Amniotic epithelial cell (primary cell): ENCODE measurements at places on chromosomes 12 and 14.

DNA sequence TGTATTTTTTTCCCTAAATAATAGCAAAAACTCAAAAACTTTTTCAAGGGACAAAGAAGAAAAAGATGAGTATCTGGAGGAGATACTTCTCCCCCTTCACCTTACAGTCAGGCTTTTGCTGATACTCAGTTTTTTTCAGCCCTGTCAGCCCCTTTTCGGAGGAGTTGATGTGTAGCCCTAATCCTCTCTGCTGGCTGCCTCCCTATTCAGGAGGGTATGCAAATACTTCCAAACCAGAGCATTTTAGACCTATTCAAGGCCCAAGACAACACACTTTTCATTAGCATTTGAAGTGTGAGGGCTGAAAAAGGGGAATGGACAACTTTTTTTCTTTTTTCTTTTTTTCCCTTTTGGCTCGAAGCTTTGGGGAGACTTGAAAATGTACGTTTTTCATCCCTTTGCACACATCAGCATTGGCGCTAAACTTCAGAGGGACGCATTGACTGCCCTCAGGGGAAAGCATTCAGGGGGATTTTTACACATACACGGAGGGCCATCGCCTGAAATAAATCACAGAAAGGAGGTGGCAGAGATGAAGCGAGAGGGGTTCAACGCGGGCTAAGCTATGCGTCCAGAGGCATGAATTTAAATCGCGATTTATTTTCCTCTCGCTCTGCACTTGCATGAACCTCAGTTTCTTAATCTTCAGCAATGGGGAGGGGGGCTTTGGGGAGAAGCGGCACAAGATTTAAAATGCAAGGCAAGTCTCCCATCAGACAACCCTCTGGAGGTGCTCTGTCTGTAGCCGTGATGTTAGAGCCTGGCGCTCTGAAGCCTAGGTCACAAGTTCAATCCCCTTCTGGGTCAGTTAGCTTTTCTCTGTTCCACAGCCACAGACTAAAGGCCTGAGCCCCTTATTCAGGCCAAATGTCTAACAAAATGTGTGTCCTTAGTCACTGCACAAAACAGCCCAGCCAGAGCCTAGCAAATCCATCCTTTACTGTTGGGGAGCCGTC is 86.3 kb downstream of the ASCL1 start:
- no peak for DNase-seq

DNA sequence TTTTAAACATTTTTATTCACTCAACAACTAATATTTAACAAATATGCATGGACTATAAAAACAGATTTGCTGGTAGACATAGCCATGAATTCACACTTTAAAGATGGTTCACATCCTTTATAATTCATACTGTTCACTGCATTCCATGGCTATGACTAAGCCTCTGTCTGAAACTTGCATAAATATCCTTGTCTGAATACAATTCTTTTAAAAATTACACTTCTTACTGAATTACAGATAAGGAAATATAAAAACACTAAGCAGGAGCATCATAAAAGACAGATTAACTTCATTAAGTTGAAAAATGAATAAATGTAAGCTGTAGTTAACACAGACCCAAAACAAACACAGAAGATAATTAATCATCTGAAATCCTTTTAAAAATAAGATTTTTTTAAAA is 53.8 kb downstream of the GXYLT1 start:
- peak; percentile 81 for DNase-seq

- DNase-seq = peak; percentile 8
Observed at GRCh38 chr14:77421201-77421600, 2.1 kb downstream of the NOXRED1 start.

DNA sequence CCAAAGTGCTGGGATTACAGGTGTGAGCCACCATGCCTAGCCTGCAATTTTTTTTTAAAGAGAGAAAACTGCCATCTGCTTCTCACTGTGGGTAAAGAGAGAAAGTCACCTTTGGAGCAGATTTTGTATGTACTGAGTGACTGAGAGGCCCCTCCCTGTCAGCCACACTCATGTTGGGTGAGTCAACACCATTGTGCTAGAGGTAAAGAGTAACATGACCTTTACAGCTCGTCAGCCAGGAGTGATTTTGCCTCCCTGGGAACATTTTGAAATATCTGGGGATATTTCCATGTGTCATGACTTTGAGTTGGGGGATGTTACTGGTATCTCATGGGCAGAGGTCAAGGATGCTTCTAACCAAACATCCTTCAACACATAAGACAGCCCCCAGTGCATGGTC is 115.2 kb downstream of the KSR2 start:
- DNase-seq = no peak

DNA sequence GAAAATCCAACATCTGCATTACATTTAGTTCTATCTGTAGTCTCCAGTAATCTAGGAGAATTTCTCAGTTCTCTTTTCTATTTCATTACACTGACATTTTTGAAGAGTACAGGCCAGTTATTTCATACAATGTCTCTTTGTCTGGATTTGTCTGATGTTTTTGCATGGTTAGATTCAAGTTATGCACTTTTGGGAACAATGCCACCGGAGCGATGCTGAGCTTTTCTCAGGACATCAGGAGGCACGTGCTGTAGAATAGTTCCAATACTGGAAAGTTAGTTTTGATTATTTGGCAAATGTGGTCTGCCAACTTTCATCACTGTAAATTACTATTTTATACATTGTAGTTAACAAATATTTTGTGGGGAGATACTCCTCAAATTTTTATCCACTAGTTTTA is 43.1 kb downstream of the ALDH1L2 start:
- DNase-seq = no peak

GRCh38 chr12:102197789-102198188 is at the start of gene PMCH:
PMCH (minus strand) TSS chr12:102197833; CDS start chr12:102197770, 63 bp downstream.
- DNase-seq = peak; percentile 45

DNA sequence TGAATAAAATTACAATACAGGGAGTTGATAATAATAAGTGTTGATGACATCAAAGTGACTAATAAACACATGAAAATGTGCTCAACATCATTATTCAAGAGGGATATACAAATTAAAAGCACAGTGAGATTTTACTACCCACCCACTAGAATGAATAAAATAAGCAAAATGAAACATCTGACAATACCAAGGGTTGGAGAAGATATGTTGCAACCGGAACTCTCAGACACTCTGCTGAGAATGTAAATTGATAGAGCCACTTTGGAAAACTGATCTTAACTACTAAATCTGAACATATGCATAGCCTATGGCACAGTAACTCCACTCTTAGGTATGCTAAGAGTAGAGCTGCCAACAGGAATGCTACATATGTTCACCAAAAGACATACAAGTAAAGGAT is 44.0 kb upstream of the CEP83 start:
- DNase-seq = no peak

- no peak for DNase-seq
Observed at GRCh38 chr12:109779382-109779781, 53.8 kb downstream of the TRPV4 start.

GRCh38 chr12:130526813-130527212 is 189.1 kb downstream of the PIWIL1 start:
- no peak for DNase-seq

- peak; percentile 85 for DNase-seq
Observed at GRCh38 chr12:53452159-53453077, 516 bp downstream of the PCBP2 start.

DNA sequence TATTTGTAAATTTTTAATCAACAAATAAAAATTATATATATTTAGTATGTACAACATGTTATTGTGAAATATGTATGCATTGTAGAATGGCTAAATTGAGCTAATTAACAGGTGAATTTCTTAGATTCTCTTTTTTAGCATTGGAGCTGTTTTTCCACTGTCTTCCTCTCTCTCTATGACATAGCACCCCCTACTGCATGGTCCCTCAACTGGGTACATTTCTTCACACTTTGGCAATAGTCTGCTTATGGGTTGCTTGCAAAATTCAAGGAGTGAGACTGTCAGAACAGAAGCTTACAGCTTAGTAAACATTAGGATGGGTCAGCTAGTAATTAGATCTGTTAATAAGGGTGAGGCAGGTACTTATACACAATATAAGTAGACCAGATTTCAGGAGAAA is 658.5 kb upstream of the MGAT4C start:
- DNase-seq = peak; percentile 75

DNA sequence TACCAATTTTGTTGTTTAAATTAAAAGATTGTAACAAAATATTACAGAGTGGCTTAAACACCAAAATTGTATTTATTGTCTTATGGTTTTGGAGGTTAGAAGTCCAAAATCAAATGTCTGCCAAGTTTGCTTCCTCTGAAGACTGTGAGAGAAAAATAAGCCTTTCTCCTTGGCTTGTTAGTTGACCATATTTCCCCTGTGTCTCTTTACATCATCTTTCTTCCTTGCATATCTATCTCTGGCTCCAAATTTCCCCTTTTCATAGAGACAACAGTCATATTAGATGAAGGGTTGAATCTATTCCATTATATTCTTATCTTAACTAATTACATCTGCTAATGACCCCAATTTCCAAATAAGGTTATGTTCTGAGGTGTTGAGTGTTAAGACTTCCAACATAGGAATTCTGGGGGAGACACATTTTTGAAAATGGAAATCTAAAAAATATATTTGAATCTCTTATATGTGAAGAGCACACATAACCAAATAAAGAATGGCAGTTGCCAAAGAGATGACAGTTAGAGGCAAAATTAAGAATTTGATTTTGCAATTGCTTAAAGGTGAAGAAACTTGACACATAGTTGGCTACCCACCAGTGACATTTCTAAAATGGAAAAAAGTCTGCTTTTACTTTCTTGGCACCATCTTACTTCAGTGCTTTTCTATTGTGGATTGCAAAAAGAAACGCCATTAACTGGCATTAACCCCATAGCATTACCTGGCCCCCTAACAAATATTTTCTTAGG is 407.2 kb downstream of the FSCB start:
- no peak for DNase-seq

DNA sequence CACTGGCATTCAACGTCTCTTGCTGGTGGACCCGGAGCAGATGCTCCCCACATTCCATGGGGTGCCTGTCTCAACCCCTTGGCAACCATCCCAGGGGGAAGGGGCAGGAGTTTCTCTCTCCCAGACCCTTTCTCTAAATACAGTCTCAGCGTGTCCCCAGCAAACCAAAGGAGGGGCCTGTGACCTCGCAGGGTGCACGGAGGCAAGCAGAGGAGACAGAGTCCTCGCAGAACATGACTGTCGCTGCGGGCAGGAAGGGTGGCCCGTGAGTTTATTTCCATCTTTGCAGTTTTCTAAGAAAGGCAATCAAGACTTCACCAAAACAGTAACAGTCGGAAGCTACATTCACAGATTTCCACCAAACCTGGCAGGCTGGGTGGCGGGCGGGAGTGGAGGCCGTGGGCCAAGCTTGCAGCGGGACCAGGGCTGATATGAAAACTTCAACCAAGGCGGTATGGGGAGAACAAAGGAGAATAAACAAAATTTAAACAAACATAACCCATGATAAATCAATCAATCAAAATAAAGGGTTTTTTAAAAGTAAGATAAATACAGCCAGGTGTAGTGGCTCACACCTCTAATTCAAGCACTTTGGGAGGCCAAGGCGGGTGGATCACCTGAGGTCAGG is 18.6 kb downstream of the BRF1 start:
- no peak for DNase-seq

- no peak for DNase-seq
Observed at GRCh38 chr12:65675141-65675621, 149.1 kb upstream of the HMGA2 start.

DNA sequence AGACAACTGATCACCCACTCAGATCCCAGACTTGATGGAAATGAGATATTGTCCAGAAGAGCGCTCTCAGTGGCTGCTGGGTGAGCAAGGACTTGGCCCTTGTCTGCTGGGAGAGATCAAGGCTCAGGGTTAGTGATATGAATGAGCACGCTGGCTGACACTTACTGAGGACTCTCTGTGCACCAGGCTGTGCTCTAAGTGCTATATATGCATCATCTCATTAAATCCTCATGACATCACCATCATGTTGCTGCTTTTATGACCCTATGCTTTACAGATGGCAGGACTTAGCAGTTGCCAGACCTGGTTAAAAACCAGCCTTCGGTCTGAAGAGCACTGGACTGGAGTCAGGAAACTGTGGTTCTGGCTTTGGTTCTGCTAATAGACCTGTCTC is 260.9 kb downstream of the VRK1 start:
- no peak for DNase-seq

GRCh38 chr14:59481871-59482540 is 2.2 kb downstream of the L3HYPDH start:
- peak; percentile 42 for DNase-seq

- no peak for DNase-seq
Observed at GRCh38 chr12:7879246-7879645, 6.5 kb upstream of the SLC2A14 start.

GRCh38 chr14:99093532-99094517 is 178.2 kb downstream of the BCL11B start:
- no peak for DNase-seq

DNA sequence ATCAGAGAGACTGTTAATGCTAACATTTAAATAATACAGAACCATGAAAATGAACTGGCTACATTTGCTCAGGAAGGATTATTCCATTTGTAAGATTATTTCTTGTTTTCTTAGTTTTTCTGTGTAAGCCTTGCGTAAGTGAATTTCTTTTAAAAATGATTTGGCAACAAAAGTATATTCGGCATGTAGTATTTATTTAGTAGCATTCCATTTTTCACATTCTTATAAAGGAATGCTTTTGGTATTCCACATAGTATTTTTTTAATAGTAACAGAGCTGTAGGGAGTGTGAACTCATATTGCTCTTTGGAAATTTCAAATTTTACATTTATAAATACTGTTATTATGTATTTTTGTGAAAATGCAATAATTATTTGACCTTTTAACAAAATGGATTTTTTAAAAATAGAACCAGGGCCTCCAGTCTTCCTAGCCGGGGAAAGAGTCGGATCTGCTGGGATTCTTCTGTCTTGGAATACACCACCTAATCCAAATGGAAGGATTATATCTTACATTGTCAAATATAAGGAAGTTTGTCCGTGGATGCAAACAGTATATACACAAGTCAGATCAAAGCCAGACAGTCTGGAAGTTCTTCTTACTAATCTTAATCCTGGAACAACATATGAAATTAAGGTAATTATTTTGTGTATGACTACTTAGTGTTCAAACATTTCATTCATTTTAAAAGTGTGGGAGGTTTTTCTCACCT is 1.2 kb downstream of the PTPRQ start:
- peak; percentile 56 for DNase-seq

DNA sequence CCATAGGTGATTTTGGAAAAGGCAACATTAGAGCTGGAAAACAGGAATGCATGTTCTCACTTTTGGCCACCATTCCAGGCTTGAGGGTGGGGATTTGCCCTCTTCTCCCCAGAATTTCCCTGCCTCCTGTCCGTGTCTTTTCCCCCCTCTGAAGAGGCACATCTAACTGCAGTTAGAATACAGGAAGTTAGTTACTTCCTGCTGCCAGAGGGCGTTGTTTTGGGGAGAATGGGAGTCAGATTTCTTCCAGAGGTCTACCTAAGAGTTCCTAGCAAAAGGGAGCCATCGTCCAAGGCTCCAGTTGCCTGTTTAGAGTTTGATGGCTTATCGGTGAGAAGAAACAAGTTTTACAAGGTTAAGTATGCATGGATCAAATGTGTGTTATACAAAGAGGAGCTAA is 112.8 kb upstream of the IGF1 start:
- no peak for DNase-seq

- DNase-seq = peak; percentile 34
Observed at GRCh38 chr12:6914947-6915788, 788 bp downstream of the ENO2 start.
